G401 (cell line): ENCODE measurements at places on chromosomes 12 and 14. TPM values are rescaled to one million over a fixed set of nuclear protein-coding genes. Genes with fewer than 3 reads are reported as not detected.

MMP19 gene
- 0.98 and 1.8 TPM in 2 replicates for total RNA-seq

GRCh38 chr14:77041881-77042545 lies 13.5 kb upstream of the IRF2BPL start:
- DNase-seq, result peak; percentile 64

CCDC38 gene
- not detected in 2 replicates for total RNA-seq

DNA sequence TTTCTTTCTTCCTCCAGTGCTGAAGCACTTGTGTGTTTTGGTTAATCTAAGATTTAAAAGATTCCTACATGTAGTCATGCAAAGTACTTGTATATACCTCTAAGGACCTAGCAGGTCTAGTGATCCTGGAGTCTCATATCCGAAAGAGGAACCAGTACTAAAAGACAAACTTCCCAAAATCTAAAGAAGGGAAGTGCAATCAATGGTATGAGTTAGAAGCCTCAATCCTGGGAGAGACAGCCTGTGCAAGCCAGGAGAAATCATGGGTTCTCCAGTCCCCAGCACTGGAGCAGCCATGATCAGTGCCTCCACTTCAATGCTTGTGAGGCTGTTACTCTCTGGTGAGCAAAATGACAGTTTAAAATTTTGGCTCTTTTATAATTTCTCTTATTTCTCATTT lies 277.4 kb downstream of the DAD1 start:
- no peak for DNase-seq

GRCh38 chr14:66487164-66487563 lies 993 bp downstream of the CCDC196 start:
- DNase-seq, result no peak

DNA sequence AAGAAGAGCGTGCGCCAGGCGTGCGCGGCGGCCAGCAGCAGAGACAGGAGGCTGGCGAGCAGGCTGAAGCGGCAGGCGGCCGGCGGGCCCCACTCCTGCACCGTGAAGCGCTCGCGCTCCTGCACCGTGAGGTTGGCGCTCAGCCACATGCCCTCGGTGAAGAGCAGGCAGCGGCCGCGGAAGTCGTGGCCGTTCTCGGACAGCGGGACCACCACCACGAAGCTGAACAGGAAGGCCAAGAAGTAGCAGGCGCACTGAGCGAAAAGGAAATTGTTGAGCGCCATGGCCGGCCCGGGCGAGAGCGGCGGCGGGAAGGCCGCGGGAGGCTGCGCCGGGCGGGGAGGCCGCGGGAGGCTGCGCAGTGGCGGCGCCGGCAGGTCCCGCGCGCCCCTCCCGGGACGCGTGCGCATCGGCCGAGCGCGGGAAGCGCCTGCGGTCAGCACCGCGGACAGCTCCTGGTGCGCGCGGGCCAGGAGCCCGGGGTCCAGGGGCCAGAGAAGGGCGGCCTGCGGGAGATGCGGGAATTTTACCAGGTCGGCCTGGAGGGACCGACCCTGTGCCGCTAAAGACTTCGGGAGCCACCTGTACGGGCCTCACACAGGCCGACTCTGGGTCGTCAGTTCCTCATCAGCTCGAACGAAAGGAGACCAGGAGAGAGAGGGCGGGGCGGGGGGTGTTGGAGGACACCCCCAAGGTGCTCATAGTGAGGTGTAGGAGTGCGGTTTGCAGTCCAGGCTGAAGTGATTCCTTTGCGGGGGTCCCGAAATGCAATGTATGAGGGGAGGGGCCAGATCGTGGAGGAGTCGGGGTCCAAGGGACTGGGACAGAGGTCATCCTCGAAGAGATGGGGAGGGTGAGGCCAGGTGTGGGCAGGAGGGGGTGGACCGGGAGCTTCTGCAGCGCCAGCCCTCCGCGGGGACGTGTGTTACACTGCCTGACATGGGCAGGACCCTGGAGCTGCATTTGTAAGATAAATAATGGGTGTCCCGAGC lies at the start of gene TMEM179:
TMEM179 (minus strand) TSS at position 315 of the 992 bp plus-strand sequence; CDS start at position 284, 31 bp downstream.
- DNase-seq, result peak; percentile 49

ACVRL1 gene
- total RNA-seq, result 1.8 and 2.9 TPM in 2 replicates

DNA sequence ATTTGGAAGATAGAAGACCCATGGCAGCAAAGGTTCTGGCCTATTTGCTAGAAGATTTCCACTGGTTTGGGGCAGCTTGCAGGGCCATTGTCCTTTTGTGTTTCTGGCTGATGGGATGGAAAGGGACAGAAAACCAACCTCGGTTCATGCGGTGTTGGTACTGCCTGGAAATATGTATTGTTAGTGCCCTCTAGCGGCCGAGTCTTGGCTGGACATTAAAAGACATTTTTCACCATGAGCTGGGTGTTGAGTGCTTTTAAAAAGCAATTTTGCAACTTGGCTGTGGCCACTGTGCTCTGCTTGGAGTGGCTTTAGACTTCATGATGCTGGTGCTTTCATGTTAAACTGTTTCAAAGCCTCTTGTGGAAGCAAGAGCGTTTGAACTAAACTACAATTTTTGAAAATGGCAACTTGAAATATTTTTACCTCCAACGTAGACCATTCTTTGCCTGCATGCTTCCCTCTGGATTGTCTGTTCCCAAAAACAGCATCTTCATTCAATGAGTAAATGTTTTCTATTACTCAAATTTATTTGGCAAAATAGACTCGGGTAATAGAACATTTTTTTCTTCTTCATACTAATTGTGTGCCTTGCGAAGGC lies 102.7 kb upstream of the TBX5 start:
- DNase-seq, result peak; percentile 70

FSCB gene
- total RNA-seq, result not detected in 2 replicates

TMEM117 gene
- 5.2 and 6.2 TPM in 2 replicates for total RNA-seq

GRCh38 chr14:98692832-98693231 lies 579.2 kb downstream of the BCL11B start:
- no peak for DNase-seq

DNA sequence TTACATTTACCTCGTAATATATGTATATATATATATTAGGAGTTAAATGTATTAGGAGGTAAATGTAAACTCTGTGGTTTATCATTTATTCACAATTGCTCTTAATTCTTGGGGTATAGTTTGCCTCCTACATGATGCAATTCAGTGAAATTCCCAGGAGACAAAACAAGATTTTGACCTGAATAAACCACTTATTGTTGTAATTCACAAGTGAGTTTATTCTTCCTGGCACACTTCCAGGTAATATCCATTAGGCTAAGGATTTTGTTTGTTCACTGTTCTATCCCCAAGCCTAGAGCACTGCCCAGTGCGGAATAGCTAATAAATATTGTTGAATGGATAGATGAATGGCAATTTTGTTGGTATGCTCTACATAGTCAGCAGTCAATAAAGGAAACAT lies 3.0 kb downstream of the SMIM10L1 start:
- no peak for DNase-seq

GRCh38 chr14:104116756-104117340 lies 21.5 kb upstream of the KIF26A start:
- no peak for DNase-seq

DNA sequence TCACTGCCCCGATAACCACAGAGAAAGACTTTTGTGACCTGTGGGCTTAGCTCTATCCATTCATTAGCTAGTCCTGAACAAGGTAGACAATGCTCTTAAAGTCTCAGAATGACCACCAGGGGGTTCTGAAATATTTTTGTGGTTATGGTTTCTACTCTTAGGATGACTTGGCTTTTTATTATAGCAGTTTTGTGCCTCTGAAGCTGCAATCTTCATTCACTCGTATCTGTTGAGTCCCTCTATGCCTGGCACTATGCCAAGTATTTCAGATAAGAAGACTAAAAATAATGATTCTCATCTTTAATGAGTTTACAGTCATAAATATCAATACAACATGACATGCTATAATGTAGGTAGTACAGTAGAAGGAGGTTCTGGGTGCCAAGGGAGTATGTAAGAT lies 130.8 kb upstream of the TRHDE start:
- DNase-seq, result peak; percentile 29

DNA sequence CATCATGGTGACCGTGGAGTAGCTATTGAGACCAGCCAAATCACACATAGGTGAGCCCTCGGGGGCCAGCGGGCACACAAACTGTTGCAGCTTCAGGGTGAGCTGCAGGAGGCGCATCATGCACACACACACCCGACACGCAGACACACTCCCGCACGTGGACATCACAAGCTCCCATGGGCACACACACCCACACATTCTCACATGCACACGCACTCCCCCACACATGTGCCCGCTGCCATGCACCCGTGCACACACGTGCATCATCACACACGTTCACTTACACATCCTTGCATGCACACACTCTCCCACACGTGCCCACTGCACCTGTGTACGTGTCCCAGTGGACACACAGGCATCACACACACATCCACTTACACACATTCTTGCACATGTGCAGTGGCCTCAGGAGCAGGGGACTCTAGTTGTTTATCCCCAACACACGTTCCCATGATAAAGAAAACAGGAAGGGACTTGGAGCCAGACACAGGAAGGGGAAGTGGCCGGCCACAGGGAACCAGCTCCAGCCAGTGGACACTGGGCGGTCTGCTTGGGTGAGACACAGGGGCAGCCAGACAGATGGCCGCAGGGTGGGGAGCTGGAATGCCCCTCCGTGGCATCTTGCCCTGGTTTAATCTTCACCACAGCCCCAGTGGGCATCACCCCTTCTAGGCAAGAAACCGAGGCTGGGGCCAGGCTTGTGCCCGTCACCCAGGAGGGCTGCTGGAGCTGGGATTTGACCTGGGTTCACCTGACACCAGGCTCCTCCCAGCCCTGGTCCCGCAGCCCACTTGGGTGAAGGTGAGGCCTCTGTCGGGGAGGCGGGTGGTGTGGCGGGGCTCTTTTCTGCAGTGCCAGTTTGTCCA lies 49.7 kb downstream of the CYP46A1 start:
- no peak for DNase-seq

RTL1 gene
- not detected in 2 replicates for total RNA-seq

DIO2 gene
- total RNA-seq, result not detected in 2 replicates

GLT1D1 gene
- total RNA-seq, result 0.14 and 1.5 TPM in 2 replicates

ADAMTS20 gene
- 0.86 and 1.1 TPM in 2 replicates for total RNA-seq

APOLD1 gene
- total RNA-seq, result 31.6 and 39.5 TPM in 2 replicates

FBLN5 gene
- 1.3 TPM in 1 of 2 replicates, not detected in the other for total RNA-seq

NINJ2 gene
- 0.31 and 5.0 TPM in 2 replicates for total RNA-seq

CEP128 gene
- 3.3 and 10.2 TPM in 2 replicates for total RNA-seq

TAC3 gene
- 0.85 TPM in 1 of 2 replicates, not detected in the other for total RNA-seq

DNA sequence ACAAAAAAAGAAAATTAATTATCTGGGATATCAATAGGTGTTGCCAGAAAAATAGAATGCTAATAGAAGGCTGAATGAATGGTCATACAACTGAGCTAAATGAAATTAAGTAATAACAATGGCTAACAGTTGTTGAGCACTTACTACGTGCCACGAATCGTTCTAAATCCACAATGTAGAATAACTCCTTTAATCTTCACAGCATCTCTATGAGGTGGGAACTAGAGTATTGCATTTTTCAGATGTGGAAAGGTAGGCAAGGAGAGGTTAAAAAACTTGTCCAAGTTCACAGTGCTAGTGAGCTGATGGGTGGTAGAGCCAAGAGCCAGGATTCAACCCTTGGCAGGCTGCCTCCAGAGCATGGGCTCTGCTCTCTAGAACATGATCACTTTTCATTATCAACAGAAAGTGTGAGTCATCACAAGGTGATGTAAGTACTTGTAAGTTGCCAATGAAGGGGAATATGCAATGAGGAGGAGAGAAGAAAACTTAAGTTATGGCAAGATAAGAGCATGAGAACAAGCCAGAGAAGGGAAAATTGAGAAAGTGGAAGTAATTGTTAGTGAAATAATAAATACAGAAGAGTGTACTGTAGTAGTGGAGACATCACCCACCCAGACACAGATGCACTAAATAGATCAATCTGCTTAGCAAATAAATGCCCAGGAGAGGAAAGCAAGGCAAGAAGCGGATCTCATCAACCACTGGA lies 122.1 kb downstream of the PRKD1 start:
- no peak for DNase-seq

MARK3 gene
- 47.9 and 84.8 TPM in 2 replicates for total RNA-seq

DNA sequence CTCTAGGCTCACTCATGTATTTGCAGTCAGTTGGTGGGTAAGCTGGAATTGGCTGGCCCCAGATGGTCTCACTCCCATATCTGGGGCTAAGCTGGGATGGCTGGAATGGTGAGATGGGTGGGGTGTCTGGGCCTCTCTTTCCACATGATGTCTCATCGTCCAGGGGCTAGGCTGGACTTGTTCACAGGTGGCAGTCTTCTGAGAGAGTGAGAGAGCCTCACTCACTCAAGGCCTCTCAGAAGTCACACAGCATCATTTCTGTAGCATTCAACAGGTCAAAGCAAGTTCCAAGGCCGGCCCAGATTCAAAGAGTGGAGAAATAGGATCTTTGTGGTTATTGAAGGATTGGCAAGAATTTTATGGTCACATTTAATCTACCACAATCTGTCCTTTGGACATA lies 102.7 kb downstream of the UNC79 start:
- DNase-seq, result no peak

CPNE6 gene
- not detected in 2 replicates for total RNA-seq

GRCh38 chr12:72753571-72753970 lies 481.4 kb downstream of the TRHDE start:
- no peak for DNase-seq

HNRNPA1 gene
- total RNA-seq, result 312 and 417 TPM in 2 replicates

- no peak for DNase-seq
These were observed 154.3 kb upstream of the SRRM4 start for GRCh38 chr12:118827047-118827446.

- DNase-seq, result peak; percentile 56
These were observed 138.9 kb downstream of the HMGA2 start for GRCh38 chr12:65962921-65963861.

VWF gene
- 0.06 and 0.34 TPM in 2 replicates for total RNA-seq

DNA sequence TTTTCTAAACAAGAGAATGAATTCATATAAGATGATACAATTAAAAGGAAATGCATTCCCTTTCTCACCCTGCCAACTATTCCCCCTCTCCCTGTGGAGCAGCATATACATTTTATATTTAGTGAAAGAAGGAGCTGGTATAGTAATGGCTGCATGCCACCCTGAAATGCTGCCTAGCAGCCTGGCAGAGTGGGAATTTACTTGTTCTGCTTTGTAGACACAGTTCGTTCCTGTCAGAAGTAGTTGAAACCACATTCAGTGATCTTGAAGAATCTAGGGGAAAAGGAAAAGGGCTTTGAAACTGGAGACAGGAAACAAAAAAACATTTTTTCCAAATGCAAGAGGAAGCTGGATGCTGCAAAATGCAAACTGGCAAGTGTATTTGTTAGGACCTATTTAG lies 176.0 kb upstream of the PLEKHA5 start:
- DNase-seq, result no peak

DNA sequence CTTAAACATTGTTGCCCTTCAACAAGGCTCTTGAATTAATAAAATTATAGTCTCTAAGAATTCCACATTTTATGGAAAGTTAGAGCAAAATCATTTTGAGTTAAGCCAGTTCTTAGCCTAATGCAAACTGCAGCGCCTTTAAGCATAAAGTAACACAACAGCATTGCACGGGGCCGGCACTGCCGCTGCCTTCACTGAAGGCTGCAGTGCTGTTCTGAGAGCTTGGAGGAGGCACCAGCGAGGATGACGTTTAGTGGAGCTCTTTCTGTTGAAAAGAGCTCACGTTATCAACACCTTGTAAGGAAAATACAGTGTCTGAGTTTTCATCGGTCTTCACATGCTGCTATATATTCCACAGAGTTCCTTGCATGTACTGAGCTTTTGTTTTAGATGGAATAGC lies 38.3 kb upstream of the DYNC1H1 start:
- DNase-seq, result no peak
